ENCODE measurements at places on chromosomes 3 and 15.

- DNase-seq, result peak; percentile 74
These were observed 62.3 kb downstream of the UBP1 start for GRCh38 chr3:33377931-33378330.

GRCh38 chr3:42926310-42926709 is 20.4 kb downstream of the ZNF662 start:
- no peak for DNase-seq

DNA sequence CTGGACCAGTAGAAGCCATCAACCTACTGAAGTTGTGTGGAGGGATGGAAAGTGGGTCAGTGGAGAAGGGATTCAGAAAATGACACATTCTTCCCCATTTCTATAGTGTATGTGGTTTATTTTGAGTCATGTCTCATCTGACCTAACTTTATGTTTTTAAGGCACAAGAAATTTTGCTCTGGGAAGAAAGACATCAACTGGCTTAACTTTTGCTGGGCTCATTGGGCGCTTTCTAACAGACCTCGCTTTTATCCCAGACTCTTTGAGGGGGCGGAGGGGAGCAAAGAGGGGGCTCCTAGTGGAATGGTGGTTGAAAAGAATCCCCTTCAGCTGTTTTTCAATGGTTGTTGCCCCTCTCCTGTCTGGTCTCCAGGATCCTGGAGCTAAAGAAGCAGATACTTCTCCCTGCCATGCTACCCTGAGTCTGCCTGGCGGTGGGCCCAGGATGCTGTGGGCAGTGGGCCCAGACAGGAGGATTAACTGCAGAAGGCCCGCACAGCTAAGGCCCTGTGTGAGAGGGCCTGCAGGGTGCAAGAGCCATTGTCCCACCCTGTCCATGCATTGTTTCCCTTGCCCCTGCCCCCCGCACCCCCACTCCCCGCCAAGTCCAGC is 14.5 kb downstream of the CSRNP1 start:
- no peak for DNase-seq

- no peak for DNase-seq
These were observed 227.2 kb downstream of the CNTN3 start for GRCh38 chr3:74387111-74387735.

DNA sequence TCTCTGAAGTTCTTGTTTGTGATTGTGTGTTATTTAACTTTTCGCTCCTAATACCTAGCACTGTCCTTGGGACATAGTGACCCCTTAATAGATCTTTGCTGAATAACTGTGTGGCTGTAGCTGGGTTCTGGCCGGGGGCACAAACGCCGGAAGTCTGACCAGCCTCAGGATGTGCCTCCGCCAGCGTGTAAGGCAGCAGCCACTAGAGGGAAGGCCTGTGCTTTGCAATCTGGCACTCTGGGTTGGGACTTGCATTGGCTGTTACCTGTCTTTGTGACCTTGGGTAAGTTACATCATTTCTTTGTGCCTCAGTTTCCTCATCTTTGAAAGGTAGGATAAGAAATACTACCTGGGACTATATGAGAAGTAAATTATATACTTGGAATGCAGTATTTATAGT is 158.7 kb downstream of the GHSR start:
- no peak for DNase-seq

- no peak for DNase-seq
These were observed 13.3 kb downstream of the SYN2 start for GRCh38 chr3:12017516-12017915.

GRCh38 chr3:197028728-197029510 is 698 bp downstream of the MELTF start:
- DNase-seq, result peak; percentile 40

DNA sequence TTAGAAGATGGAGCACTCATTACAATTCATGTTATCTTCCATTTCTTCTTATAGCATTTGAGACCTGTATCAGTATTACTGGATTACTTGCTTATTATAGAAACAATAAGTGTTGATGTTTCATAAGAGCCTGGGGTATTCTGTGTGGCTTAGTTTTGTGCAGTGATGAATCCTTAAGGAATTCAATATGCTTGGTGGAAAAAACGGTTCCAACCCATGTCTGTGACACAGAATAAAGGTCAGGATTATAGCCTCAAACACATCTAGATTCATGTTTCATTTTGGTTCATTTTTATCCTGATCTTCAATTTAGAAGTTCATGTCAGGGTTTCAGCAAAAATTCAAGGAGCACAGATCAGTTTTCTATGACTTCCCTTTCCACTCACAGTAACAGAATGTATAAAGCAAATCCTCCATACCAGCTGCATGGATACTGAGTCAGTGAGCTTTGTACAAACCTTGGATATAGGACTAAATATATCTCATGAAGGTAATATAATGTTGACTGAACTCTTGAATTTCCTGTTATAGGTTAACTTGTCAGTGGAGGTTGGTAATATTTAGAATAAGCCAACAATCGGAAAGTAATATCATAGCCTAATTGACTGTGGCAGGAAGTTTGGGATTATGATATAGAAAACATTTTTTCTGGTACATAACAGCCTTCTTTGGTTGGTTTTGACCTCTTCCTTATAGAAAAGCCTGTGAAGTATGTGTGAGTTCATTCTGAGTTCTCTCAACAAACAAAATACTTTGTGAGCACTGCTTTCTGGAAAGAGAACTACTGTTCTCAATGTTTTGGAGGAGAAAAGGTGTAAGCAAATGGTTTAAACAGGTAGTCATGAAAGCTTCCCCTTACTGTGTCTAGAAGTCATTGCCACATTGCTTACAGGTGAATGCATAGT is 218.2 kb upstream of the TPM1 start:
- peak; percentile 76 for DNase-seq

DNA sequence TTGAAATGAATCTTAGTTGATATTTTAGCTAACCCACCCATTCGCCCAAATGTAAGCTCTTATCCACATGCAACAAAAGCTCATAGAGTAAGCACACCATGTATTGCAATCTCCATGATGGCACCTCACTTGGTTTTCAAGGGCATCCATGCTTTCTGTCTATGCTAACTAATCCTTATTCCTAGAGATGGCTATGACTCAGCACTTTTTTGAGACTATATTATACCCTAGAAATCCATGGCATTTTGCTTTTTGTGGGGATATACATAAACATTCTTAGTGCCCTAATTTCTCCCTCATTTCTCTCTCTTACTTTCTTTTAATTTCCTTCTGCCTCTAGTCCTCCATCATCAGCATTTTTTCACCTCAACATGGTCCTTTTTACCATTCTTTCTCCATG is 168.5 kb upstream of the STT3B start:
- DNase-seq, result no peak

GRCh38 chr3:197790033-197790432 is 1.0 kb upstream of the LRCH3 start:
- no peak for DNase-seq

- no peak for DNase-seq
These were observed 35.9 kb upstream of the CTNNB1 start for GRCh38 chr3:41163421-41163820.

DNA sequence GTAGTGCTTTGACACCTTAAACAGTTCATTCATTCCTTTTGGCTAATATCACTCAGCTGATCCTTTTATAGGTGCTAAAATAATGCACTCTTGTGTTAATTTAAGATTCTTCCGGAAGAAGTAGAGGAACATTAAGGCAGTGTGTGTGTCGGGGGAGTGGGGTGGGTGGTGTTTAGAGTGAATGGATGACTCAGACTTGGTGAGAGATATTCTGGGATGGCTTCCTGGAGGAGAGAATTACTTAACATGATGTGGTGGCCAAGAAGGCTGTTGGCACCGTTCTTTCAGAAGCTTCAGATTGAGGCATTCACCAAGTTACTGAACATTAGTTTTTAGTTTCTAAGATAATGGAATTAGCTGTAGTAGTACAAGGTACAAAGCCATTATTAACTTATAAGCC is 125.6 kb upstream of the ROPN1 start:
- DNase-seq, result peak; percentile 90

- DNase-seq, result no peak
These were observed 10.6 kb upstream of the TBC1D5 start for GRCh38 chr3:17752876-17753631.

All from HT1080 (cell line).